Lower lobe of right lung (tissue), 2 donors: ENCODE measurements at places on chromosomes 7 and 10. TPM values are rescaled to one million over a fixed set of nuclear protein-coding genes. Genes with fewer than 3 reads are reported as not detected.

POLR2J2 gene
- 14.8 TPM for total RNA-seq

GALNT11 gene
- 39.6 TPM for total RNA-seq

RHOBTB1 gene
- total RNA-seq = 13.5 TPM

ZNF488 gene
- total RNA-seq = 0.38 TPM

- DNase-seq = no peak
- peaks cover 9% of the 10 kb centered on the region for H3K4me1 ChIP-seq
- H3K27ac ChIP-seq = no peak within 1 kb of the TSS
- H3K36me3 ChIP-seq = no peaks in the 10 kb centered on the region
- H3K4me3 ChIP-seq = peak within 1 kb of the TSS; percentile 46
- peaks cover 38% of the 10 kb centered on the region for H3K27me3 ChIP-seq
Measured at GRCh38 chr10:70283445-70284399, at the start of gene NPFFR1. Gene NPFFR1 (minus strand): TSS chr10:70284004. CDS start chr10:70283676, 328 bp downstream.

- no peaks in the 10 kb centered on the region for H3K36me3 ChIP-seq
- no peaks in the 10 kb centered on the region for H3K27me3 ChIP-seq
- no peak overlapping the region for H3K4me3 ChIP-seq
- DNase-seq = no peak
Measured at GRCh38 chr7:43364391-43364790, 218.5 kb upstream of the STK17A start.

- H3K36me3 ChIP-seq = no peaks in the 10 kb centered on the region
- no peak overlapping the region for H3K4me3 ChIP-seq
- DNase-seq = no peak
- H3K4me1 ChIP-seq = peaks cover 37% of the 10 kb centered on the region
Measured at GRCh38 chr10:3835770-3836169, 50.8 kb upstream of the KLF6 start.

DNA sequence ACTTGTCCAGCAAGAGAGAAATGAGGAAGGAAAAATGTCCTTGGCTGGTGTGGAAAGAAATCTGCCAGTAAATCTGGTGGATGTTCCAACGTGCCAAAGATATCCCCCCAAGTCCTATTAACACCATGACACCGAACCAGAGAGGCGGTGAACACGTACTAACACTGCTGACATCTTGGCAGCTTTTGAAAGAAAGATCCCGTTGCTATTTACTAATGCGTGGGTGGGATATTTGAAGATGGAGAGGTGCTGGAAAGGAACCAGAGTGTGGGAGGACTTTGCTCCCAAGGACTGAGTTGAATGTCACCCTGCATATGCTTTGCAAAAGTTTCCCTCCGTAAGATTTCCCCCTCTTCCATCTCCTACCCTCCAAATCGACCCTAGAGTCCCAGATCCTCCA, 7.9 kb downstream of the CCDC3 start:
- no peak overlapping the region for H3K4me3 ChIP-seq
- no peaks in the 10 kb centered on the region for H3K4me1 ChIP-seq
- H3K27me3 ChIP-seq = no peaks in the 10 kb centered on the region
- no peak for DNase-seq
- H3K36me3 ChIP-seq = no peaks in the 10 kb centered on the region
- no peak overlapping the region for H3K27ac ChIP-seq

DNA sequence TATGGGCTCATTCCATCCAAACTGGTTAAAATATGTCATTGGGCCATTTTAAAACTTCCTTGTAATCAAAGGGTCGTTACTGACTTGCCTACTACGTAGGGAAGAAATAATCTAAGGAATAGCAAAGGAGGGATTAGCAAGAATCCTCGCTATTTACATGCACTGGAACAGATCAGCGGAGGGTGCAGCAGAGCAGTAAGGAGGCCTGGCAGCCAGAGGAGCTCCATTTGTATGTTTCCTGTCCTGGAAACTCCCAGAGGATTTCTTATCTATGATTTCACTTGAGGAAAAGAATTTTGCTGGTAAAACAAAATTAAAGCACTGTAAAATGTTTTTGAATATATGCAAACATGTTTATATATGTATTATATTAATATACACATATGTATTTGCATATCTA, 107.3 kb downstream of the TPK1 start:
- no peaks in the 10 kb centered on the region for H3K27me3 ChIP-seq
- no peaks in the 10 kb centered on the region for H3K36me3 ChIP-seq
- H3K4me1 ChIP-seq = no peaks in the 10 kb centered on the region
- H3K27ac ChIP-seq = no peak overlapping the region
- H3K4me3 ChIP-seq = no peak overlapping the region
